ENCODE measurements at places on chromosomes 2 and 18.

- no peak for DNase-seq
Measured at GRCh38 chr18:53028565-53028964, 688.6 kb downstream of the DCC start.

DNA sequence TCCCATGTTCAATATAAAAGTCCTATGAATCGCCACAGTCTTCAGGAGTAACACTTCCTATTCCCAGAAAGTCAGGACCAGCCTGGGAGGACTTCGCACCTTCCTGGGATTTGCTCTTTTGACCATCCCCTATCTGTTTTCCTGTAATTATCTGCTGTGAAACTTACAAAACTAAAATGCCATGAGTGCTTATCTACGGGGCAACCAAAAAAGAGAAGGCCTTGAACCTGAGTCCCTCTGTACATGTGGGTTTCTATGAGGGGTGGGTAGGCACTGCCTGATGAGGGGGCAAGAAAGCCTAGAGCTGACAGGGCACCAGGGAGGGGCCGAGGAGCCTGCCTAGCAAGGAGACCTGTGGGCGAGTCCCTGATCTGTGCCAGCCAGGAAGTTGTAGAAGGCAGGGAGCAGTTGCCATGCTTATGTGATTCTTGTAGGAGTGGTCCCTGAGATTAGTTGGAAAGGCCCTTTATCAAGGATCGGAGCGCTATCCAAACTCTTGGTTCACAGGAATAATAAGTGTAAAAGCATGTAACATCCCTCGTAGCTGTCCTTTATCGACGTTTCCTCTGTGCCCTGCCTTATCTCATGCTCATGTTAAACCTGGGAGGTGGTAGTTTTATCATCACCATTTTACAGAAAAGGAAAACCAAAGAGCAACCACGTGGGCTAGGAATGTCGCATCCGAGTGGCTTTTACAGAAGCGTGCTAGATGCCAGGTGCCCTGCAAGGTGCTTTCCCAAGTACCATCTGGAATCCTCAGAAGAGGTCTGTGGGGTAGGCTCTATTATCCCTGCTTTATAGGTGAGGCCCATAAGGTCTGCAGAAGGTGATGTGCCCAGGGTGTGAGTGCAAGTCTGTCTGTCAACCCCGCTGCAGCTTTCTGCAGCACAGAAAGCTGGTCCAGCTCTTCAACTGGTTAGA is 111.8 kb downstream of the B3GNT2 start:
- DNase-seq, result no peak

DNA sequence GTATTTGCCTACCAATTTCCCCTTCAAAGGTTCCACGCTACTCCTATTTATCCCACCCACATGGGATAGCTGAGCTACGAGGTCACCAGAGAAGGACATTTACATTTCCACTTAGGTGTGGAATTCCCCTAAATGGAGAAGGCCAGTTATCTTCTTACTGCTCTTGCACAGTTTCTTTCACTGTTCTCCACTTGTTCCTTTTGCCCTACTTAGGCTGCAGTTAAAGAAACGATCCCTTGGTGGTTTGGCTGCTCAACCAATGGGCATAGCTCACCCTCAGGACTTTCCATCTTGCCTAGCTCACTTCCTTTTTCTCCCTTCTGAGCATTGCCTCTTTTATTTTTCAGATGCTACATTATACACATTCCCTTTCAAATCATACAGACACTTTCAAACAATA is 11.2 kb upstream of the NABP1 start:
- no peak for DNase-seq

DNA sequence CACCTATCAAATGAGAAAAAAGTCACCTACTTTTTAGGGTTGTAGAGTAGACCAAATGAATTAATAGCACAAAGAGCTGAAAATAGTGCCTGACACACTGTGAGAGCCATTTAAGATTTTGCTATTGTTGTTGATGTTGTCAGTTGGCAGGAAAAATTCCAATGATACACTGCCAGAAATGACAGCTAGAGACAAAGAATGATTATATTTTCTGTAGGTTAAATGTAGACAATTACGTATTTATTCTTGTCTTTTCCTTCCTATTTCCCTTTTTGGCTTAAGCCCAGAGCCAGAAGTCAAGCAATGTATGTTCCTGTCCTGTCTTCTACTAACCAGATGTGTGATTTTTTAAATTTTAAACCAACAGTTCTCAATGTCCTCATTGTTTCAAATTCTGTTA is 17.2 kb downstream of the NRXN1 start:
- DNase-seq, result no peak

- no peak for DNase-seq
Measured at GRCh38 chr2:26462100-26462499, 15.8 kb downstream of the OTOF start.

DNA sequence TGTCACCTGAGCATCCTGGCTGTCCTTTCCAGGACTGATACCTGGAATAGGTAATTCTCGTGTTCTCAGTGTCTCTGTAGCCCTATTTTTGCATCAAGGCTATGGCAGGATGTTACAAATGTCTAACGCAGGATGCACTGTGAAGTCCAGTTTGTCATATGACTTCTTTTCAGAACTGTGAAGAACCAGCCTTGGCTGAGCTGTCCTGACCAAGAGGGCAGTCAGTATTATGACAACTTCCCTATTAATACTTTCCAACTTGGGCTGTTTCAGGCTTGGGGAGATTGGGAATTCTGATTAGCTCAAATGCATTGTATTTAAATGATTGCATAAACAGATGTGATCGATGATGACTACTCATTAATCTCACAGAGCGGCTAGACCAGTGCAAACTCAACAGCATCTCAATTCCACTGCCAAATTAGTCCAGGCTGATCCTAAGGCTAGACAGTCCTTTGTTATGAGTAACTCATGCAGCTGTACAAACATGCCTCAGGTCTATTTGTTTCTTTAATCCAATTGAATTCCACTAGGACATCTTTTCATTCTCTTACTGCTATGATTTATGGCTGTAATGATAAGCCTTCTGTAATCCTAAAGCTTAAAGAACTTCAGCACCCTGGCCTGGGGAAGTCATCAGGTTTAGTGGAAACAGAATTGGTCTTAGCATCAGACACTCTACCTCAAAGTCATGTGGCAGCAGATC is 331.6 kb downstream of the KCNS3 start:
- DNase-seq, result no peak

DNA sequence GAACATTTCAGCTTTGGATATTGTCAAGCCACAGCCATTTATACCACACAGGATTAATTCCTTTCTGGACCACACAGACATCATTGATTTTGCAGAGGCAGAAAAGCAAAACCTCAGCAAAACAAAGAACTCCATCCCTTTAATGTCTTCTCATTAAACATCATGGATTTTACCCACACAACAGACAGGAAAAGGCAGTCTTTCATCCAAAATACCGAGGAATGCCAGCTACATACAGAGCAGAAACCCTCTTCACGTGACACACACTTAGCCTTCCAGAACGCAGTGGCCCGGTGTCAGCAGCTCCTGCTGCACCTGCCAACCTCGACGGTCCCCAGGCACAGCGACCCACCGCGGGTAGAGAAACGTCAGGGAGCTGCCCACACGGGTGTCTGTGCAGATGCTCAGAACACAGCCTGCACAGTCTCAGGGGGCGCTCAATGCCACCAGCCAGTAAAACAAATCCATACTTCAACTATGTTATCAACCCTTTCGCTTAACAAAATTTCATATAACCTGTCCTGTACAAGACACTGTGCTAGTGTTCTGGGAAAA is 304.5 kb downstream of the EIPR1 start:
- DNase-seq, result no peak

GRCh38 chr2:235497096-235497495 is 3.3 kb downstream of the AGAP1 start:
- DNase-seq, result no peak

GRCh38 chr2:181658444-181658843 is 1.5 kb upstream of the CERKL start:
- no peak for DNase-seq

DNA sequence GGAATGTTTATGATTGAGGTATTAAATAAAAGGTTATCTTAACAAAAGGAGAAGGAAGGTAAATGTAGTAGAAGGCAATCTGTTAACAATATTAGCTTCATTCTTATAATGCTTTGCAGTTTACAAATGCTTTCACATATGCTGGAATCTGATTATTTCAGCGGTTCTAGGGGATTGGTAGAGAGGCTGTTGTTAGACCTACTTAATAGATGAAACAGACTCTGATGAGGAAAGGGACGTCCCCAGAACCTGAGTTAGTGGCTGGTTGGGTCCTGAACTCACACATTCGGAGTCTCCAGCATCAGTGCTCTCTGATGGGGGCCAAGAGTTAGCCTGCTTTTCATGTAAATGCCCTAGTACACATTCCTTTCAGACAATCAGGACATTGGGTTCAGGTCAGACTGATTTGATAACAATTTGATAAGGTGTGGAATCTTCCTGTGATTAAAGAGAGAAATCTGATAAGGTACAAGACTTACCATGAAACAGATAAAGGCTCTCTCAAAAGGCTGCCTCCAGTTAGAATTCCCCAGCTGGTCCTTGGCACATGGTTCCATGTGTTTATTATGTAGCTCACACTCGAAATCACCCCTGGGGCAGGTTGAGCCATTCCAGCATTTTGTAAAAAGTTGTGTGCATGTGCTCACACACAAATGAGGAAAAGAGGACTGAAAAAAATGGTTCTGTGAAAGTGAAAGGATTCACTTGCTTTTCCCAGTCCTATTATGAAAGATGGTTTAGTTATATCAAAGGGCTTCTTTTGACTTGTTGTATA is 103.1 kb downstream of the GPD2 start:
- DNase-seq, result no peak

GRCh38 chr2:240445961-240446663 is 10.6 kb downstream of the GPC1 start:
- DNase-seq, result no peak

GRCh38 chr2:230985519-230986231 is 10.2 kb upstream of the SPATA3 start:
- DNase-seq, result no peak

DNA sequence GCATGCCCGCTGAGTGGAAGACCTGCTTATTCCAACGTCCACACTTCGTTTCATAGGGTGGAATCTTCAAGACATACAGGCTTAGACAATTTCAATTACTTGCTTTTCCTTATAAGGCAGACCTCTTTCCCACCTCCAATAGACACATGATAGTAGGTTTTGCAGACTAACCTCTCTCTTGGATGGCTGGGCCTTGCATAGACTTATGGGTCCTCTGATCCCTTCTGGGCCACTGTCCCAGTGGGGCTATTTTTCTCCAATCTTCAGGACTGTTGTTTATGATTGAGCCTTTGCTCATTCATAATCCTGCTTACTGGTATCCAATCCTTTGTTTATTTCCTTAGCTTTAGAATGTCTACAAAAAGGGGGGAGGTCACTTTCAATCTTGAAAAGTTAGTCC is 138.9 kb downstream of the FAM210A start:
- no peak for DNase-seq

- peak; percentile 91 for DNase-seq
Measured at GRCh38 chr2:127637725-127638252, 8.2 kb upstream of the GPR17 start.

DNA sequence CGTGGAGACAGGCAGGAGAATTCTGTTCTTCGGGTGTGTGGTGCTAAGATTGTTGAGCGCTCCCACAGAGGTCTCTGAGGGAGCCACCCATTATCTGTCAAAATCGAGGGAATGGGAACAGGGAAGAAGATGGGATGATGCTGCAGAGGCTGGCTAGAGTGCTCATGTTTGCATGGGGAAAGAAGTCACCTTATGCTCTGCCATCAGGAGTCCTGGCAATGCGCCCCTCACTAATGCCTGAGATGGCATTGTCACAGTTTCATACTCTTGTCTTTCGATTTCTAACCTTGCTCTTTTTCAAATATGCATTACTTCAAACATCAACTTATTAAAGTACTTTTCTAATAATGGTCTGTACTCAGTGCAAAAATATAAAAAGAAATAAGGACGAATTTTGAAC is 463.3 kb upstream of the CELF4 start:
- DNase-seq, result no peak

- DNase-seq, result no peak
Measured at GRCh38 chr2:199105826-199106225, 351.9 kb downstream of the SATB2 start.
